ENCODE measurements at places on chromosomes 1 and 21.

DNA sequence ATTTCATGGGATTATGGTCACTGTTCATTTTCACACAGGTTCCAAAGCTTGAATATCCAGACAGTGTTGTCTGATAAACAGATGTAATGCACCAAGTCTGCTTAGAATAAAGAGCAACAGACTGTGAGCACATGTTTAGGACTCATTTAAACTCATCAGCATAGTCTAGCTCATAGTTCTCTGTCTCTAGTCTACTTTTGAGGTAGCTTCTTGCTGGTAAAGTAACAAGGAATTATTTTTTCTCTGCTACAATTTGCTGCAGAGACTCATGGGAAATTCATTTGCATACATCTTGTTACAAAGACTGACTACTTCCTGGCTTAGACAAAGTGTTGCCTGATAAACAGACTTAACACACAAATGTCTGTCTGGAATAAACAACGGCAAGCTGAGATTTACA, 187.2 kb downstream of the NFIA start:
- DNase-seq, result no peak

GRCh38 chr1:2501820-2502119, 24.6 kb downstream of the PANK4 start:
- DNase-seq, result no peak

- no peak for DNase-seq
These were observed 93.8 kb upstream of the COL6A1 start for GRCh38 chr21:45887788-45888187.

GRCh38 chr1:111739925-111740765, 950 bp upstream of the INKA2 start:
- peak; percentile 47 for DNase-seq

DNA sequence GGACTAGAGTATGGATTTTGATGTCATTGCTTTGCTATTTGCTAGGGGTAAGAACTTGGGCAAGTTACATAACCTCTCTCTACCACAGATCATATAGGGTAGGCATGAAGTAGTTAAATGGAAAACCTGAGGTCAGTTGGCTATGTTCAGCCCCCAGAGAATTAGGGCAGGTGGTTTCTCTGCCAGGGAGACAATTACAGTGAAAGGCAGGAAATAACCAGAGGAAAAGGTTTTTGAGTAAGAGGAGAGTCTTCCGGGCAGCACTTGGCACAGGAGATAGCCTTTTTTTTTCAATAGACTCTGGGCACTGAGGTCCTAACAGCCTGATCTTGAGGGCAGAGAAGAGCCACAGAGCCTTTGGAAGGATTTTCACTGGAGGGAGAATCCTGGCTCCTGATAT, 16.7 kb upstream of the SERBP1 start:
- no peak for DNase-seq

DNA sequence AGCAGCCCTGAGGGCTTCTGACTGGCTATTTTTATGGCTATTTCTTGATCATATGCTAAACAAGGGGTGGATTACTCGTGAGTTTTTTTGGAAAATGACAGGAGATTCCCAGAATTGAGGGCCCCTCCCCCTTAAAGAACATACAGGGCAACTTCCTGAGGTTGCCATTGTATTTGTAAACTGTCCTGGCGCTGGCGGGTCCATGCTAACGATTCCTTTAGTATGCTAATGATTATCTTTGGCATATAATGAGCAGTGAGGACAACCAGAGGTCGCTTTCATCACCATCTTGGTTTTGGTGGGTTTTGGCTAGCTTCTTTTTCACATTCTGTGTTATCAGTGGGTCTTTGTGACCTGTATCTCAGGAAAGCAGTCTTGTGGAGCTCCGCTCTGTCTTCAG, 24.1 kb downstream of the FMN2 start:
- no peak for DNase-seq

- no peak for DNase-seq
These were observed 356.4 kb upstream of the PLXNA2 start for GRCh38 chr1:208600456-208601190.

DNA sequence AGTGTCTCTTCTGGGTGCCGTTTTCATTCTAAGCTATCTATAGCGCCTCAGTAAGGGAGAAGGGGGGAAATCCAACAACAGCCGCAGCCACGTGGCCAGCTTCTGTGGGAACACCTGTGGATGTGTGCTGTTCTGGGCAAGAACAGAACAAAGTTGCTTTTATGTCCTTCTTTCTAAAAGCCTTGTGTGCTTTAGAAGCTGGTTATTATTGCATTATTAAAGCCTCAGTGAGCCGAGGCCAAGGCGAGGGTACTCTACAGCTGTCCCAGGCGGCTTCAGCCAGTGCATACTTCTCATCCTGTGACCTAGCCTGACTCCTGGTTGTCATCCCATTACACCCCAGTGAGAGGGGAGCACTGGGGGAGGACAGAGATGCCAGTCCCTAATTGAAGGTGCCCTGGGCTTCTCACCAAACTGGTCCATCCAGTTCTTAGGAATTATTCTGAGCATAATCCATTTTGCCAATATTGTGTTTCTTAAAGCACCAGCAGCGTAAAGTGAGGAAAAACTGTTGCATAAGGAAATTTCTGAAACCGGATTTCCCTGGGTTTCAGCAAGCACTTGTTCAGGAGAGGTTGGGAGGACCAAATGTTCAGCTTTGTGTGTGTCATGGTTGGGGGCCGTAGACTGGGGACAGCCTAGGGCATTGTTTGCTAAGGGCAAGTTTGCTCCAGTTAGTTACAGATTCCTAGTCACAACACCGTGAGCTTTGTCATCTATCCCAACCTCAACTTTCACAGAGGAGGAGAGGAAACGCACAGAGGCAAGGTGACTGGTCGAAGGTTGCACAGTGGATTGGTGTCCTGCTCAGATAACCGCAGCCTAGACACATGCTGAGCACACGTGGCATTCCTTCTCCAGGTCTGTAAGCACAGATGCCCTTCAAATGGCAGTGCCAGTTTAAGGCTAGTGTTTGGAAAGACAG, 61.0 kb upstream of the ATP1A1 start:
- peak; percentile 78 for DNase-seq

DNA sequence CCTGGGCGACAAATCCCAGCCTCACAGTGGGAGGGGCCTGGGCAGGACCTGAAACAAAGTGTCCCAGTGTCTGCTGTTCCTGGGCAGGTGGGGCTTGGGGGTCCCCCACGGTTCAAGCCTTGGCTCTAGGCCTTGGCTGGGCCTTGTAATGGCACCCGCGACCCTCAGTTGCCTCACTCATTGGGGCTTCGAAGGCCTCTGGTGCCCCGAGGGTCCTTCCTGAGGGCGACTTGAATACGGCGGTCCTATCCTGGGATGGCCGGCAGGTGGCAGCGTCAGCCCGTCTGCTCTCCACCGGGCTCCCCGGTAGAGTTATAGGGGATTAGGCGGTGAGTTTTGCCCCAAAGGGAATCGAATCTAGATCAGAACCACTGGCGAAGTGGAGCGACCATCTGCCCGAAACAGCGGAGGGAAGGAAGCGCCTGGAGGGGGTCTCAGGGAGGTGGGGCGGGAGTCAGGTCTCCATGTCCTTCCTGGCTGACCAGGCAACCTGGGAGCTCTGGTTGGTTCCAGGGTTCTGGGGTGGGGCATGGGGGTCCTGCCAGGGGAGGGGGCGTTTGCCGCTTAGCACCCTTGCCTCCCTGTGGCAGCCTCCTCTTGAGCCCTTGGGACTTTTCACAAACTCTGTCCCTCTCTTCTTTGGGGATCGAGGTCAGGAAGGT, 2.1 kb upstream of the PEX10 start:
- peak; percentile 58 for DNase-seq

GRCh38 chr1:189500778-189501177, 976.9 kb downstream of the BRINP3 start:
- DNase-seq, result no peak

- no peak for DNase-seq
These were observed 421 bp upstream of the LCE3A start for GRCh38 chr1:152623203-152623844.

DNA sequence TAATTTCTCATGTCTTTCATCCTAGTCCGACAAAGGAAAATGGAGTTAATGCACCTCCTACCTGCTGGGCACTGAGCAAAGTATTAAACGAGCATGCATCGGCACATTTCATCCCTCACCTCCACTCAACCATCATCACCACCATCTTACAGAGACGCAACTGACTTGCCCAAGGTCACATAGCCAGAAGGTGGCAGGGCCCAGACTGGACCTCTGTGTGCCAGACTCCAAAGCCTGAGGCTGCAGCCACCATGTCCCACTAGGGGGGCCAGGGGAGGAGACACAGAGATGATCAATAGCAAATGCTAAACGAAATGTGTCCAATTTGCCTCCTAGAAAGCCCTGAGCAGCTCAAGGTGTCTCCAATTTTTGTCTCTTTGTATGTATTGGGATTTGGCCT, 163.7 kb upstream of the EDN2 start:
- DNase-seq, result no peak

- DNase-seq, result no peak
These were observed 29.6 kb downstream of the FAAH start for GRCh38 chr1:46423574-46424240.

All from DMS79 (cell line).